ENCODE measurements at places on chromosomes 16 and 17. TPM values are rescaled to one million over a fixed set of nuclear protein-coding genes. Genes with fewer than 3 reads are reported as not detected.

Gene IKZF3
- 137 TPM for total RNA-seq

Gene KRTAP4-4
- total RNA-seq, result not detected

Gene FBXW10
- total RNA-seq, result not detected

Gene EFNB3
- not detected for total RNA-seq

Gene NTN3
- total RNA-seq, result 0.94 TPM

Gene PDXDC1
- total RNA-seq, result 58.4 TPM

Gene EVI2B
- 0.76 TPM for total RNA-seq

Gene EIF4A3
- 93.8 TPM for total RNA-seq

Gene THRA
- total RNA-seq, result 1.7 TPM

Gene RASD1
- total RNA-seq, result not detected

Gene CHD9NB
- not detected for total RNA-seq

Gene FNDC8
- total RNA-seq, result not detected

DNA sequence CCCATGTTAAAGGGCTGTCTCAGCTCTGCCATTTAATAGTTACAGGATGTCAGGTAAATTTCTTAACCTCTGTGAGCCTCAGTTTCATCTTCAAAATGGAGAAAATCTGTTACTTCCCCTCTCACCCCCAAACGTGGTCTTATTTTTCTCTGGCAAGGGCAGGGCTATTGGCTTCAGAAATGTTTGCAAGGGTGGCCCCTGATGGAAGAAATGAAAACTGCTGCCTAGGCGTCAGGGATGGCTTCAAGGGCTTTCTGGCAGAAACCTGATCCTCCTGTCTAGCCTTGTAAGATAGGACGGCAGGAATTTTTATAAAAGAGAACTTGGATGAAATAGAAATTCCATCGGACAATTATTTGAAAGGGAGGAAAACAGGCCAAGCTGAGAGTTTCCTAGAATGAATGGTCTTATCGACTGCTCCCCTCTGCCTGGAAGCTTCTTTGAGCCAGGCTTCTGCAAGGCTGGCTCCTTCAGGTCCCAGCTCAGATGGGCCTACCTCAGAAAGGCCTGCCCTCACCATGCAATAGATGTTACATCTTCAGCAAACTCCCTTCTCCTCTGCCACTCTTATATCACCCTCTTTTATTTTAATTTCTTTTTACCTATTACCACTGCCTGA is 43.0 kb upstream of the TANGO6 start:
- peak; percentile 87 for DNase-seq

DNA sequence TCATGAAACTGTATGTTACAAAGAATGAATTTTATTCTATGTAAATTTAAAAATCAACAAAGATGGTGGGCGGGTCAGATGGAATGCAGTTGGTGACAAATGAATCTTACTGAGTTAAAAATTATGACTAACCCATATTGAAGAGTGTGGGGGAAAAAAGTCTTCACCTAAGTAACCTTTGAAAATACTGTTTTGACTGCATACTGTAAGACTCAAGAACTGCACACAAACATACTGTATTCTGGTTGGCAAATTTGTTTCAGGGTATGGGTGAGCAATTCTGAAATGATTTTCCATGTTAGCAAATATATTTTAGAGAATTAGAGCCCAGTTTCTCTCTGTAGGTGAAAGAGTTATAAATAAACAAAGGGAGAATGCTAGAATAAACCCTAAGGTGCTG is 153.7 kb upstream of the KCNJ18 start:
- no peak for DNase-seq

- no peak for DNase-seq
Observed at GRCh38 chr17:49889500-49889899, 41.6 kb upstream of the TAC4 start.

DNA sequence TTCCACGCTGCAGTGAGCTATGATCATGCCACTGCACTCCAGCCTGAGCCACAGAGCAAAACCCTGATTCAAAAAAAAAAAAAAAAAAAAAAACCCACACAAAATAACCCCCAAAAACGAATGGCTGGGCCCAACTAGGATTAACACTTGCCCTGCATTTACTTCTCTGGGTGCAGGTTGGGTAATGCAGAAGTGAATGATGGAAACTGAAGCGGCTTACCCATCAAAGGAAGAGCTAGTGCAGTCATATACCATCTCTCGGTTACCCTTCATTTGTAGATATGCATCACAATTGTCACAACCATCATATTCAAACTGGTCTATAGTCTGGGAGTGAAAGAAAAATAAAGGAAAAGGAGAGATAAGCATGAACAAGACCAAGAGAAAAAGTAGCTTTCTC is 819 bp downstream of the SUPT4H1 start:
- DNase-seq, result peak; percentile 54

- peak; percentile 81 for DNase-seq
Observed at GRCh38 chr16:5615868-5616642, 518.5 kb upstream of the EEF2KMT start.

DNA sequence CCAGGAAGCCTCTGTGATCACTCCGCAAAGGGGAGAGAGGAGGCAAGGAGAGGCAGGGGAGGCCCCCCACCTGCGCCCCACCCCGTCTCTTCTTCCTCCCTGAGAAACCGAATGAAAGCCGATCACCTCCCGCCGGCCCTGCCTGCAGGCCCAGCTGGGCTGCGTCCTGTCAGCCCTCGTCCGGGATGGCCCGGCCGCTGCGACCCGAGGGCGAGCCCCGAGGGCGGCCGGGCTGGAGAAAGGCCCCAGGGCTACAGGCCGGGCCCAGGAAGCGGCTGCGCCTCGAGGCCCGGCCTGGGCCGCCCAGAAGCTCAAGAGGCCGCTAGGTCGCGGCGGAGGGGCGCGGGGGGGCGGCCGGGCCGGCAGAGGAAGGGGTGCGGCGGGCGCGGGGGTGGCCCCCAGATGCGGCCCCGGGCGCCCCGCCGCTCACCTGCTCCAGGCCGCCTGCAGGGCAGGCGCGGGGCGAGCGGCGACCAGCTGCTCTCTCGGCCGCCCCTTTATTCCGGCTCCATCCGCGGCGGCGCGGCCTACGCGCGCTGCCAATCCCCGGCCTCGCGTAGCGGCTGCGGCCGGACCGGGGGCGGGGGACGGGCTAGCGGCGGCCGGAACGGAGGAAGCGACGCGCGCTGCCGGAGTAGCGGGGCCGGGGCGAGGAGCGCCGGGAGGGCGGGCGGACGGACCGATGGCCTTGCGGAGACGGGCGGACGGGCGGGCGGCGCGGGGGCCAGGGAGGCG is at the start of gene ZNF319:
Gene ZNF319, minus strand, starts transcription at position 702 of the 735 bp plus-strand sequence. CDS start 2,407 bp downstream, outside the sequence.
- DNase-seq, result peak; percentile 66

DNA sequence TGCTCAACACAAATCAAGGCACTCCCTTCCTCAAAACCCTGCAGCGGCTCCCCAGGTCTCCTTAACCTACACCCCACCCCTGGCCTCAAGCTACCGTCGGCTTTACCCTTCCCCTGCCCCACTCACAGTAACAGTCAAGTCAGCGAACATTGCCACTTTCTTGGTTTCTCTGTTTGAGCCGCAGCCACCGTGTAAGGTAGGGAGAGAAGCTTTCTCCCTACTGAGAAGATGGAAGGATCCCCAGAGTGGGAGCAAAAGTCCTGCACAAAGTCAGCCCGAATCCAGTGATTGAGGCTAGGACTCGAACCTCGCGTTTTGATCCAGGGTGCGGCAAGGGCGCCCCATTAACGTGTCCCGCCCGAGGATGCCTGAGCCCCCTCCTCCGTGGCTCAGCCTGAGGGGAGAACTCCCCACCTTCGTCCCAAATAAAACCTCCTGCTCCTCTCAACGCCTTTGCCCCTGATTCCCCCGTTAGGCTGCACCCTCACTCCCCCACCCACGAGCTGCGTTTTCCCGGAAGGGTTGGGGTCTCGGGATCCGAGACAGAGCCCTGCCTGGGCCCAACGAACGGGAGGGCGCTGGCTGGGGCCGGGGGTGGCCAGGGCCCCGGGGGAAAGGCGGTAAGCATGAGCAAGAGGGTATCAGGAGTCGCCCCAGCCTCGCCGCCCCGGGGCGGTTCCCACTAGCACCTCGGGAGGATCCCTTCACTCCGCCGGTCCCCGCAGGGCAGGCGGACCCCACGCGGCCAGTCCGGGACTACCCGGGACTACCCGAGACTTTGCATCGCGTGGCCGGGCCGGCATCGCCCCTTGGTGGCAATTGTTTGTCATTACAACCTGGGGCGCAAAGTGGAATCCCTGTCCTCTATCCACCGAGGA is 9.9 kb upstream of the NAGS start:
- peak; percentile 86 for DNase-seq

GRCh38 chr17:21300601-21301571 is 16.4 kb downstream of the MAP2K3 start:
- DNase-seq, result no peak

- DNase-seq, result no peak
Observed at GRCh38 chr16:2749476-2749875, 3.0 kb upstream of the SRRM2 start.

DNA sequence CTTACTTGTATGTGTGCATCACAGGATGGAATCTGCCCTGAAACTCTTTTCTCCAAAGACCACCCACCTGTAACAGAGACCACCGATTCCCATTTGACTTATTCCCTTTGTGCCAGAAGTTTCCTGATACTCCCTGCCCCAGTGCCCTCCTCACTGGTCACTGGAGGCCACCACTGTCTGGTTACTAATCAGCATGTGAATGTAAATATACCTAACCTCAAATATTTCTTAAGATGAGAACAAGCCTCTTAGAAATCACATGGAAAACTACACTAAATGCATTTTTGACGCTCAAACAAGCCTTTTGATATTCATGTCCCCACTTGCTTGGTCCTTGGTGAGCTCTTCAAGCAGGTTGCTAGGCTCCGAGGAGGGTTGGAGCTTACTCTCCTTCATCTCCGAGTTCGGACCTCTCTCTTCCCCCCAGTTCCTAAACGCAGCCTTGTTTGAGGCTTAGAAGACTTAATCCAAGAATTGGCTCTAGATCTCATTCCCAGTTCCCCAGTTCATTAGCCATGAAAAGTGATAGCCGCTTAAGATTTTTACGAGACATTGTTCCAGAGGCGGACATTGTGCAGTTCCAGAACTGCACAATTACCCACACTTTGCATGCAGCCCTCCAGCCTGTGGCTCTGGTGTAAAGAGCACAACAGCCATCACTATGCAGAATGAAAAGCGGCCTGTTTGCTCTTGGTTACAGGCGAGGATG is 579.2 kb upstream of the PSMD7 start:
- DNase-seq, result no peak

DNA sequence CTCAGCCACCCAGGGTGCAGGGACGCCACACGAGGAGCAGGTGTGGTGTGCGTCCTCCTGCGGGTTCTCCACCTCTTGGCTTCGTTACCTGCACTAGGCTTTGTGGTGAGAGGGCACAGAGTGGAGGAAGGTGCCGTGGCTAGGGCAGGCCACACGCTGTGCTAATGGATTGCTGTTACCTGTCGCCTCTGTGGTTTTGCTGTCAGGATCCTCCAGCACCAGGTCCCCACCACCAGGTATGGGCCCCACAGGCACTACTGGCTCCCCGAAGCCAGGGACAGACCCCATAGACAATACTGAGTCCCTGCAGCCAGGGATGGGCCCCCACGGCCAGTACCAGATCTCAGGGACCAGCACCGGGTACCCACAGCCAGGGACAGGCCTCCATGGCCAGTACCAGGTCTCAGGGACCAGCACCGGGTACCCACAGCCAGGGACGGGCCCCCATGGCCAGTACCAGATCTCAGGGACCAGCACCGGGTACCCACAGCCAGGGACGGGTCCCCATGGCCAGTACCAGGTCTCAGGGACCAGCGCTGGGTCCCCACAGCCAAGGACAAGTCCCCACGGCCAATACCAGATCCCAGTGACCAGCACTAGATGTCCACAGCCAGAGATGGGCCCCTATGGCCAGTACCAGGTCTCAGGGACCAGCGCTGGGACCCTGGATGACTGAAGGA is 315.6 kb downstream of the SEC14L1 start:
- DNase-seq, result peak; percentile 55

- DNase-seq, result peak; percentile 94
Observed at GRCh38 chr17:66727634-66728570, 107.0 kb upstream of the CACNG5 start.

GRCh38 chr17:27551701-27552248 is 79.2 kb upstream of the LGALS9 start:
- DNase-seq, result no peak

- peak; percentile 73 for DNase-seq
Observed at GRCh38 chr16:68049449-68049848, 26.4 kb downstream of the DUS2 start.

- no peak for DNase-seq
Observed at GRCh38 chr17:50354198-50354597, 8.3 kb downstream of the XYLT2 start.

DNA sequence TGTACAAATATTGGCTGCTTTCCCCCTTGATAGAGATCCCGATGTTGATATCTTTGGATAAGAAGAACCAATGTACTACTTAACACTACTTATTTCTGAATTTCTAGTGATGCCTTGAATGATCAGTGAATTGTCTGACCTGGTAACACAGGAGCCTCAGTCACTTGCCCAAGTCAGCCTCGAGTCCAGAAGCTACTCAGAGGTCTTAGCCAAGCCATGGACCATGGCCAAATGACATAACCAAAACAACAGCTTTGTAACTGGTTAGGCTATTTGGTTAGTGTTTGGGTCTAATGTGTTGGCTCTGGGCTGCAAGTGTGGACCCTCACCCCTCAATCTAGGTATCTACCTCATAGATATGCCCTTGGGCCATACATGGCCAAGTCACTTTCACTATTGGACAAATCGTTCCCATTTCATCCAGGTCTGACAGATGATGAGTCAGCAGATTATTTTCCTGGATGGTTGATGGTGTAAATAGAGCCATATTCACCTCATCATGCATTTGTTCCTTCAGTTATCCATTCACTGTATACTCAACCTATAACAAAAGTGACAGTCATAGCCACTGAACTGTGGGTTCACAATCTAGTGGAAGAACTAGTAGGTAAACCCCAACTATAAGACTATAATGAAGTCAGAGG is 3.5 kb downstream of the RBFOX1 start:
- DNase-seq, result no peak

DNA sequence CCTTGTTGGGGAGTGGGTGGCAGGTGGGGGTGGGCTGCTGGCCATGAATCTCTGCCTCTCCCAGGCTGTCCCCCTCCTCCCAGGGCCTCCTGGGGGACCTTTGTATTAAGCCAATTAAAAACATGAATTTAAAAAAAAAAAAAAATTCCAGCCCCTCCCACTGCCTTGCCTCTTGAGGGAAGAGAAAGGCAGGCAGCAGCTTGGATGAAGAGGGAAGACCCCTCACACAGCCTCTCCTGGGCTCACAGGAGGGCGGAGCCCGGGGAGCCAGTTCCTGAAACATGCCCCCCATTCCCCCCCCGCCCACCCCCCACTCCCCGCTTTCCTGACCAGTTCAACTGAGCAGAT is 1.8 kb upstream of the TCAP start:
- DNase-seq, result no peak

- DNase-seq, result no peak
Observed at GRCh38 chr17:58982626-58983025, 124.1 kb downstream of the TRIM37 start.

Data from Karpas-422 (cell line).